ENCODE measurements at places on chromosomes 4 and X. TPM values are rescaled to one million over a fixed set of nuclear protein-coding genes. Genes with fewer than 3 reads are reported as not detected.
A peak's percentile ranks its signal among the peaks of the same experiment; 100 is the strongest.

DNA sequence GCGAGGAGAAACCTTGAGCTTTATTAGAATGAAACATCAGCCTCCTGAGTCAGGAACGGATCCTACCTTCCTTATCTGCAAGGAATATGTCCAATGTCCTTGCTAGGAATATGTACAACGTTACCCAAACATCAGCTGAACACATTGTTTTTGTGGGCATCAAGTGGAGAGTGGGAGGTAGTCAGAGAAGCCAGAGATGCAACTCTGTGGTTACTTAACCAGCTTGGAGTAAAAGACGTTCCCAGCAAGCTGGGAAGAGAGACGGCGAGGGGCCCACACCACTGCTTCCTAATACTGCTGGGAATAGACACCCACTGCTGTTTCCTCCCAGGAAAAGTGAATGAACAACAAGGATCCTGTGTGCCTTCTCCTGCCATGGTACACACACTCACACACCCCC is 74.4 kb upstream of the PLAC1 start:
- DNase-seq: no peak

- no peak for DNase-seq
Observed at GRCh38 chrX:1629244-1629643, 14.4 kb downstream of the ASMT start.

GAGE1 gene
- total RNA-seq: not detected

DNA sequence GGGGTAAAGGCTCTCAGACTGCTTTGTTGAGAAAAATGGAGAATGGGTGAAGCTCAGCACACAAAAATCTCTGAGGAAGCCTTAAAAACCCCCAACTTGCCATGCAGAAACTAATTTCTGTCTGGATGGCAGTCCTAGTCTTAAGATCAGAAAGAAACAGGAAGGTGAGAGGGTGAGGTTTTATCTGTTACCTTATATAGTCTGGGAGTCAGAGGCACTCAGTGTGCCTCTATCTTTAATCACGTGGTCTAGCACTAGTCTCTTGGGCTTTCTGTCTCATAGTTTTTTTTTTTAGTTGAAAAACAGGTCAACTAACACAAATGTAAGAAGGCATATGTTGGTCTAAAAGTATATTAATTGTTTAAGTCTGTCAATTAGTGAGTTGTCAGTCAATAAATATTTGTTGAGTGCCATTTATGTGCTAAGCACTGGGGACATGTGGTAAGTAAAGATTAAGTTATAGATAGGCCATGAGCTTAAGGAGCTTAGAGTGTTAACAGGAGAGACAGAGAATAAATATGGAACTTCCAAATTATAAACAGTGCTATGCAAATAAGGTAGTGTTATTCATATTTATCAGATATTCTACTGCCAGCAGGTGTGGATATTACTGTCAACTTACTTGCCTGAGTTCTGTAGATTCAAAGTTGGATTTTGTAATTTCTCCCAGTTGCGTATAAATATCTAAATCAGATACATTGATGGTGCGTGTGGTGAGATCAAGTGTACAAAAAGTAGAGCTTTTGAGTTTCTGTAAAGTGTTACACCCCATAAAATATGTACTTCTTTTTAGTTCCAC is 7.0 kb downstream of the CYBB start:
- no peak for DNase-seq

DNA sequence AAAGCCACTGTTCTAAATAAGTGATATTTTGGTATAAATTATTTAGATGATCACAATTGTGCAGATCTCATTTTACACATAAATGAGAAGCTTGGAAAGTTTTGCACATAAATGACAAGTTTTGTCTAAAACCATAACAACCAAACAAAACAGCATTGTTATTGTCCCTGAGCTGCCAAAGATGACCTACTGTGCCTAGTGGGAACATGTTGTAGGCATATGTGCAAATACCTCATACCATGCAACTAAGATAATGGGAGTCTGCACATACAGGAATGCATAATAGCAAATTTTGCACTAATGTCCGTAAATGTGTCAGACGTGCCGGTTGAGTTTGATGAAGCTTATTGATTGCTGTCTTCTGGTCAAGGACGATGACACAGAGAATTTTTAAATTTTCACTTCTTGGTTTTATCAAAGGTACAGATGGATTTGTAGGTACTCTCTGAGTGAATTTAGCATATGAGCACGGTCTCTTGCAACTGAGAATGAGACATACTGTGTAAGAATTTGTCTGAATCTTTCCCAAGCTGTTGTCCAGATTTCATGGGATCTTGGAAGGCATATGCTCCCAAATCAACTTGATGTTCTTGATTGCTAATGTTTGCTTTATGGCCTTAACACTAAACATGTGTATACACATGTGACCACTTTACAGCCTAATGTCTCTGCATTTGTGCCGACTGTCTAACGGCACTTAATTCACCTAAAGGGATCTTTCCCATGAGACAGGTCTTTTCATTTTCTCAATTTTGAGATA is 1133.5 kb downstream of the FAT4 start:
- no peak for DNase-seq

- DNase-seq: peak; percentile 86
Observed at GRCh38 chr4:151934766-151935165, 174.0 kb upstream of the GATB start.

DNA sequence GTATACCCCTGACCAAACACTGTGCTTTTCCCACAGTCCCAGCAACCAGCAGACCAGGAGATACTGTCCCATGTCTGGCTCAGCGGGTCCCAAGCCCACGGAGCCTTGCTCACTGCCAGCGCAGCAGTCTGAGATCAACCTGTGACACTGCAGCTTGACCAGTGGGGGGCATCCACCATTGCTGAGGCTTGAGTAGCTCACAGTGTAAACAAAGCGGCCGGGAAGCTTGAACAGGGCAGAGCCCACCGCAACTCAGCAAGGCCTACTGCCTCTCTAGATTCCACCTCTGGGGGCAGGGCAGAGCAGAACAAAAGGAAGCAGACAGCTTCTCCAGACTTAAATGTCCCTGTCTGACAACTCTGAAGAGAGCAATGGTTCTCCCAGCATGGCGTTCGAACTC is 58.1 kb downstream of the SLC10A6 start:
- no peak for DNase-seq

SAGE1 gene
- total RNA-seq: not detected
